ENCODE measurements at places on chromosomes 4 and X.

DNA sequence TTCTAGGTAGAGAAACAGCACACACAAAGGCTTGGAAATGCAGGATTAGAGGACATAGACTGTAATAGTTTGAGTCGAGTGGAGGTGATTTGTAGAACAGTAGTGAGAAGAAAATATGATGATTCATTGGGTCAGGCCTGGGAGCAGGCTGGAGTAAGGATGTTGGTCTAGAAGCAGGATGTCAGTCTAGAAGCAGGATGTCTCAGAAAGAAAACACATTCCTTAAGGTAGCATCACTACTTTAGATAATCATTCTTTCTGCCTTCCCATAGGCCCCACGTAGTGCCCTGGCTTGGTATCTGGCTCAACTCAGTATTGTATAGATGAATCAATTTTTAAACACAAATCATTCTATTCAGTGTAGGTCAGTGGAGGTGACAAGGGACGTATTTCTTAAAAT lies 11.2 kb upstream of the DACH2 start:
- no peak for DNase-seq

DNA sequence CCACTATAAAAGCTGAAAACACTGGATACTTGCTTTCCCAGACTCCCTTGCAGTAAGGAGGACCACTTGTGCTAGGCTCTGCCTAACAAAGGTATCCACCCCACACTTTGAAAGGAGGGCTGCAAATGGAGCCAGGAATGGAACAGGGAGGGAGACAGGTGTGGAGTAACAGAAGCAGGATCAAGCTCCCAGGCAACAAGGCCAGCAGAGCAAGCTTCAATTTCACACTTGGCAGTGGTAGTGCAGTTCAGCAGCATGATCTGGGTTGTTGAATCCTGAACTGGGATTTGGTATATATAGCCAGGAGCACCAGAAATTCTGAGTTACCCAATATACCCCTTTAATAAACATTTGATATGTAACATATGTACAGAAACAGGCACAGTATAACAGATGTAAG lies 9.8 kb downstream of the LAMP2 start:
- DNase-seq, result no peak

DNA sequence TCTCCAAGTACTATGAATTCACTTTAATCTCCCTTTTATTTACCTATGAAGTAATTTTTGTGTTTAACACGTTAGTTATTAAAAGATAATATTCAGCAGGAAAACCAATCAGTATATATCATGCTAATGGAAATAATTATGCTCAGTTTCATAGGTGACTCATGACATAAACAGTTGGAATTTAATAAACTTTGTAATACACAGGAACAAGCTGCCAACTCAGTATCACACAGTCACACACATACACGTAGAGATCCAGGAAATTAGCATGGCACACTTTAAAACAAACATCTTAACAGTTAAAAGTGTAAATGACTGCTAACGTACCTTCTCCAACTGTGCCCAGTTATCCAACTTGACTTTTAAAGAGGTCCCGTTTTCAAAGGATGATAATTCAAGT lies 2.3 kb downstream of the SPATA4 start:
- DNase-seq, result no peak

DNA sequence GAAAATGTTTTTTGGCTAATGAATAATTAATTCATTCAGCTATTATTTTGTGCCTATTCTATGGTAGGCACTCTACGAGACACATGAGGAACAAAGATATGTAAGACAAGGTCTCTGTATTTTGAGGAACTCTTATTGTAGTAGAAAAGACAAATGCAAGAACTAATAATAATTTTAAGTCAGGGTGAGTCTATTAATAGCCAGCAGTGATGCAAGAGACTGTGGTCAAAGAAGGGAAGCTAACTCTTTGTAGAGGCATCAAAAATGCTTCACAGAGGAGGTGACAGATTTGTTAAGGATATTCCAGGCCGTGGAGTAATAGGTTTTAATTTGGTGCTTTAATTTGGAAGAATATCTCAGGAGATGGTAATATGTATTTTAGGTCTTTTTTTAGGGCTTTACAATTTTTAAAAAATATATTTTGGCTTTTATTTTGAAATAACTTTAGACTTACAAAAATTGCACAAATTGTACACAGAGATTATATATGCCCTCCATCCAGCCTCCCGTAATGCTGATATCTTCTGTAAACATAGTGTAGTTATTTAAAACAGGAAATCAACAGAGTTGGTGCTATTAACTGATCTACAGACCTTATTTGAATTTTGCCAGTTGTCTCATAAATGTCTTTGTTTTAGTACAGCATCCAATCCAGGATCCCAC lies 48.1 kb downstream of the DCLK2 start:
- no peak for DNase-seq

- DNase-seq, result no peak
Measured at GRCh38 chr4:134278675-134279074, 77.1 kb upstream of the PABPC4L start.

DNA sequence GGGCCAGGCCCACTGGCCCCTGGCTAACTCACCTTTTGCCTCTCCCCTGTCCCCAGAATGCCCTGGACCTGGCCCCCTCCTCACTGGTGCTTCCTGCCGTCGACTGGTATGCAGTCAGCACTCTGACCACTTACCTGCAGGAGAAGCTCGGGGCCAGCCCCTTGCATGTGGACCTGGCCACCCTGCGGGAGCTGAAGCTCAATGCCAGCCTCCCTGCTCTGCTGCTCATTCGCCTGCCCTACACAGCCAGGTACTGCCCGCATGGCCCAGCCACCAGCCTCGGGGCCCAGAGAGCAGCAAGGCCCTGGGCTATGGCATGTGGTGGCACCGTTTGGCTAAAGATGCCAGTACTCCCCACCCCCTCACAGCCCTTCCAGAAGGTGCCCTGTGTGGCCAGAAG lies 3.7 kb downstream of the ATP6AP1 start:
- no peak for DNase-seq

- DNase-seq, result no peak
Measured at GRCh38 chrX:105608745-105609144, 213.6 kb upstream of the NRK start.

GRCh38 chrX:31316340-31316991 lies 244.6 kb upstream of the FTHL17 start:
- DNase-seq, result no peak

- DNase-seq, result no peak
Measured at GRCh38 chrX:70166601-70167590, 10.4 kb upstream of the DGAT2L6 start.

- no peak for DNase-seq
Measured at GRCh38 chr4:37392521-37393255, 148.1 kb downstream of the NWD2 start.

- peak; percentile 28 for DNase-seq
Measured at GRCh38 chr4:152626790-152627189, 53.0 kb downstream of the TMEM154 start.

GRCh38 chr4:159137176-159137575 lies 34.3 kb downstream of the RAPGEF2 start:
- no peak for DNase-seq

- peak; percentile 3 for DNase-seq
Measured at GRCh38 chr4:62644372-62644771, 1444.2 kb downstream of the ADGRL3 start.

DNA sequence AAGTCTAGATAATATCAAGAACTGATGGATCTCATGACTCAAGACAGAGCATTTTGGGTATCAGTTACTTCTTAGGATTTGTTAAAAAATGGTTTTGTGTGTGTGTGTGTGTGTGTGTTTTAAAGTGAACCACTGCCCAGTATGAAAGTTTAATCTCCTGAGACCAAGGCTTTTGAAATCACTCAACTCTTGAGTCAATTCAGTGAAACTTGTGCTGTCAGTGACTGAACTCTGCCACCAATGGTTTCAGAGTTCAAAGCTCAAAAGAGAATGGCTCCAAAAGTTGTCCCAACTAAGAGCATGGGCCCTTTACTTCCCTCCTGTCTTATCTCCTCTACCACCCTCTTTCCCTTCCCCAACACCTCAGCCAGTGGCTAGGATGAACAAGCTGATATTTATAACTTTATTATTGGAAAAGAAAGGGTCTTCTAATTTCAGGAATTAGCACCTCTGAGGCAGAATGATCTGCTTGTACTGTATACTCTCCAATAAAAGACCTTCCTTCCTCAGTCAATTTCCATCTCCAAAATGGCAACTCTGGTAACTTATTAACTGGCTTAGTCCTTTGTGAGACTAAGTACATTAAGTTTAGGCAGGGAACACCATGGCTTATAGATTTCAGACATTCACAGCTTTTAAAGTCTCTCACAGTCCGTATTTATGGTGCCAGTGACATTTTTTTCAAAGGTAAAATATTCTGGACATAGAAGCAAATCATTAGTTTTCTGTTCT lies 152.2 kb downstream of the REPS2 start:
- no peak for DNase-seq

DNA sequence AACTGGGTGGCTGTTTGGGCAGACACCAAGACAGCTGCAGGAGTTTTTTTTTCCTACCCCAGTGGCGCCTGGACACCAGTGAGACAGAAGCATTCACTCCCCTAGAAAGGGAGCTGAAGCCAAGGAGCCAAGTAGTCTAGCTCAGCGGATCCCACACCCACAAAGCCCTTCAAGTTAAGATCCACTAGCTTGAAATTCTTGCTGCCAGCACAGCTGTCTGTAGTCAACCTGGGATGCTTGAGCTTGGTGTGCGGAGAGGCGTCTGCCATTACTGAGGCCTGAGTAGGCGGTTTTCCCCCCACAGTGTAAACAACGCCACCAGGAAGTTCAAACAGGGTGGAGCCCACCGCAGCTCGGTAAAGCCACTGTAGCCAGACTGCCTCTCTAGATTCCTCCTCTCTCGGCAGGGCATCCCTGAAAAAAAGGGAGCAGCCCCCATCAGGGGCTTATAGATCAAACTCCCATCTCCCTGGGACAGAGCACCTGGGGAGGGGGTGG lies 171.4 kb downstream of the ARHGEF9 start:
- DNase-seq, result no peak

GRCh38 chr4:151931563-151931962 lies 170.8 kb upstream of the GATB start:
- no peak for DNase-seq

- no peak for DNase-seq
Measured at GRCh38 chr4:7985891-7986441, 46.3 kb upstream of the AFAP1 start.

GRCh38 chr4:3861720-3862639 lies 95.8 kb downstream of the ADRA2C start:
- no peak for DNase-seq

DNA sequence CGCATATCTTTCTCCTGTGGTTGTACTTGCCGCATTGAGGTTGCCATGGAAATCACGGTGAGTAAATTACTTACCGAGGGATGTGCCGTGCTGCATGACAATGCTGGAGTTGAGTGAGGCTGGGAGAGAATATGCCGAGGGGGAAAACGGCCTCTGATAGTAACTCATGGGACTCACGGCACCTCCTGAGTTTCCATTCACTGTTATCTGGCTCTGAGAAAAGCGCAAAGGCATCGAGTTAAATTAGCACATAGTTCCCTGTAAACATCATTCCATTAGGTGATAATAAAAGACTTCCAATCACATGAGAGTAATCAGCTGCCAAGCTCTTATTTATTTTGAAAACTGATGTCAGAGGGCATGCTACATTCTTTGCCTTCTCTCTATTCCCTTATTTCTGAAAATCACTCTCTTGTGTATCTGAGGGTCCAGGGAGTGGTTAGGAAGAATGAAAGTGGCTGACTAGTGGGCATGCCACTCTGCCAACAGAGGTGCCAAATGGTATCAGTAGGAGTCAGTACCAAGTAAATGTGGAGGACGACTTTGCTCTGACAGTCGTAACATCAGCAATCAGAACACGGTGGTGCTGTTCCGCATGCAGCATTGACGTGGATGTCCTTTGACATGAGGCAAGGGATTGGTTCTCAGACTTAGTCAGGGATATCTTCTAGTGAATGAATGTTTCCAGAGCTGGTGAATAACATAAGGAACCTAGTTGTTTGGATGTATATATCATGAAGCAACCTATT lies 126.9 kb upstream of the PDLIM3 start:
- DNase-seq, result no peak

DNA sequence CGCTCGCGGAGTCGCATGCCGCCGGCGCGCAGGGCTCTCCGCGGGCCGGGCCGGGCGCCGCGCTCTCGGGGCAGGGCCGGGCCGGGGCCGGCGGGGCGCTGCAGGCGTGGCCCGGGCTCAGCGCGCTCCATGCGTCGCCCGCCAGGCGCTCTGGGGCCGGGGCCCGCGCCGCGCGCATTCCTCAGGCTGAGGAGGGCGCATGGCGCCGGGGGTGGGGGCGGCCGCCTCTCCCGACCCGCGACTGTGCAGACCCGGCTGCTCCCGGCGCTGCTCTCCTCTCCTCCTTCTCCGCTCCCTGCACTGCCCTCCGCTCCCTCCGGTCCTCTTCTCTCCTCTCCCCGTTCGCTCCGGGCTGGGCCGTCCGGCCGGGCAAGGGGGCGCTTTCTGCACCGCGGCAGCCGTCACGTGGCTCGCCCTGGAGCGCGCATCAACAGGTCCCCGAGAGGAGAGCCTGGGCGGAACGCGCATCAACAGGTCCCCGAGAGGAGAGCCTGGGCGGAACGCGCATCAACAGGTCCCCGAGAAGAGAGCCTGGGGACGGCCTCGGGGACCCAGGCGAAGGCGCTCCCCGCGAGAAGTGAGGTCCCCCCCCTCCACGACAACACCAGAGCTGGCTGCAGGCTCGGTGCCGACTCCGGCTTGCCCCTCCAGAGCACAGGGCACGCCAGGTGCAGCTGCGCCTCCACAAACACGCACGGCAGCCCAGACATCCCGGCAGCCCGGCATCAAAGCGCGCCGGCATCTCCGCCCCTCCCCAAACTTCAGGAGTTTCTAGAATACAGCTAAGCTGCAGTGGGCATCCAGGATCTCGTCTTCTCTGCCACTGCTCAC lies 12.9 kb downstream of the PPP2R3B start:
- no peak for DNase-seq

DNA sequence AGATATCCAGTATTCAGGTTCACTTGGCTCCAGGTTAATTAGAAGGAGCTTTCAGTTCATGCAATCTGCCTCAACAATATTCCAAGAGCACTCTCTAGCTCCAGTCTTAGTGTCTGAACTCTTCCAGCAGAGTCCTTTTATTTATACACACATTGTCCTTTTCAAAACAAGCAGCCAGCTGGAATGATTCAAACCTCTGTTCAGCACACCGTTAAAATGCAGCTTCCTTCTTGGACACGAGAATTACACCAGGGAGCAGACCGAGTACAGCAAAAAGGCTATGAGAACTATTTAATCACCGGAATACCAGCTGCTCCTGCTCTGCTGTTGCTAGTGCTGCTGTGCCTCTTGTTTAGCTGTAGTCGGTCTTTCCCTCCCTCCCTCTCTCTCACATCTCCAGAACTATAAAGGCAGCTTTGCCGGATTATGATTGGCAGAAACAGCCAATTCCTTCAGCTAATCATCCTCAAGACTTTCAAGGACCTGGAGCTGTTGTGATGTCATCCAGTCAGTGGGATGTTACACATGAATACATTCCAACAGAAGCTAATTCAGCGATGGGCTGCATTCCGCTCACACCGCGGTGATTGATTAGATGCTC lies at the start of gene NDST4:
TSS of gene NDST4 (minus strand) at position 115 of the 601 bp plus-strand sequence. CDS start 36,584 bp downstream, outside the sequence.
- DNase-seq, result peak; percentile 61

DNA sequence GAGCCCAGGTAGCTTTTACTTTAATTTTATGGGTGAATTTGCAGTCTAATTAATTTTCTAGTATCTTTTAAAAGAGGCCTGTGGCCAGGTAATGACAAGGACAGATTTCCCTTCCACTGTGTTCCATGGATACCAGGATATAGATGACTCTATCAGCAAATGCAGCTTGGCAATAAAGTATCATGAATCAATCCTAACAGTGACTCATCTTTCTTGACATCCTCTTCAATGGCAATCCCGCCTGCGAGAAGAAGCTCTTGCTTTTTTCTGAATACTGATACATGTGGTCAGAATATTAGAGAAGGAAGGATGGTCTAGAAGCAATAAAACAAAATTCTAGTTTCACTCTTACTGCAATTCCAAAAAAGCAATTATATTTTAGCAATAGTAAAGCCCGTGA lies 267.8 kb downstream of the DTHD1 start:
- DNase-seq, result no peak

All from skin of body (tissue), 3 donors.